Amniotic stem cell (primary cell): ENCODE measurements at places on chromosomes 12 and 14.

GRCh38 chr12:13198876-13199275 is 2.4 kb downstream of the EMP1 start:
- no peak for DNase-seq

GRCh38 chr12:124699909-124700308 is 132.5 kb upstream of the NCOR2 start:
- no peak for DNase-seq

DNA sequence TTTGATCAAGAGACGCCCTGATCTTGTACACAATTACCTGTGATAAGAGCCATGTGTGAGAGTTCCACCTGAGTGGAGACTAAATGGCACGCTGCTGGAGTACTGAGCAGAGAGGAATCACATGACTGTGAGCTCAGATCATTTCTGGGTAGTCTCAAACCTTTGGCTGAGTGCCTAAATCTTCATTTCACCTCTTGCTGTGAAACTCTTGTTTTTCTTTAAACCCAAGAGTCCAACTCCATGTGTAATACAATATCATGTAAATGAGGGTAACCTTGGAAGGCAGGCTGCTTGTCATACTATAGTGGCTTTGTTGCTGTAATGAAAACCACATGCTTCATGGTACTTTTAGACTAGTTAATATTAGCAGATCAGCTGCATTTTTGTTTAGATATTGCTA is 156.9 kb downstream of the CAND1 start:
- no peak for DNase-seq

GRCh38 chr14:58662018-58662417 is 24.3 kb downstream of the DACT1 start:
- DNase-seq = no peak

DNA sequence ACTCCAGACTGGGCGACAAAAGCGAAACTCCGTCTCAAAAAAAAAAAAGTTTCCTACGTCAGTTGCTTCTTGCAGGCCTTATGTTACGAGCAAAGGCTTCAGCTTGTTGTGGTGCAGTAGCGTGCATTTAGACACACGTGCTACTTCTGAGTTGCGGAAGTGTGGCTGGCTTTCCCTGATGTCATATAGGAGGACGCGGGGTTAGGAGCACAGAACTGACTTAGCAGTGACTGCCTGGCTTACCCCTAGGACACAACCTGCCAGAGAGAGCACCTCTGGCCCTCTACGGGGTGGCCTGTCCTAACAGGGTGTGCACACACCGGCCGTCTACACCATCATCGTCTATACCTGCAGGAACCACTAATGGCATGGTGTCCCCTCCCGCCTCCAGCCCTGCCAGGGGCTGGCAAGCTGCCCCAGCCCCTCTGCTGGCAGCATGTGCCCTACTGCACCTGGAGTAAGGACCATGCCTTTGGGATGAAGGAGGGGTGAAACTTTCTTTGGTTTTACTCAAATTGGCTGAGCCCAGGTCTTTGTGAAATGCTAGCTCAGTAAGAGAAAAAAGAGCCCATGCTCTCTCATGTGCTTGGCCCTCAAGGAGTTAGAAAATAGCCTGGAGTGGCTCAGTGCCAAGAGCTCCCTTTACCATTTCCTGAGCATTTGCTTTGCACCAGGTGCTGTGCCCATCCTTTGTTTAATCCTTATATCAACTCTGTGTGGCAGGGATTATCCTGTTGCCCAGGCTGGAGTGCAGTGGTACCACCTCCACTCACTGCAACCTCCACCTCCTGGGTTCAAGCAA is 1.7 kb upstream of the GPR68 start:
- no peak for DNase-seq

GRCh38 chr12:1935700-1936378 is 17.4 kb upstream of the CACNA2D4 start:
- DNase-seq = no peak
